Stimulated activated CD4-positive, alpha-beta T cell treated with anti-CD3 and anti-CD28 coated beads, Interleukin-4, amount 100 ng/mL, for 24 hours (primary cell): ENCODE measurements at places on chromosomes 16 and 17.

DNA sequence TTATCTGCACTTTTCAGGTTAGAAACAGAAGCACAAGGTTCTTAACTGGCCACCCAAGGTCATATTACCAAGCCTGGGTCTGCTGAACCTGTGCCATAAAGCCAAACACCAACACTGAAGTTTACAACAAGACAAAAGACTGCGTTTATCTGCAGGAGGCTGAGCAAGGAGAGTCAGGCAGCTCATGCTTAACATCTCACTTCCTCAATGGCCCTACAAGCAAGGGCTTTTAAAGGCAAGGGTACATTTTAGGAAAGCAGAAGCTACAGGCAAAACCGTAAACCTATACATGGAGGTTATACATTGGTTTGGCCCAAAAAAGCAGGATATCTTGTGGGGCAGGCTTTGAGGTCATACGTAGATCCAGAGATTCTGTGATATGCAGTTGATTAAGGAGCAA, 91.2 kb downstream of the GNAO1 start:
- DNase-seq, result no peak

- peak; percentile 76 for DNase-seq
Observed at GRCh38 chr17:45098869-45099616, 33.3 kb downstream of the PLCD3 start.

GRCh38 chr17:59406808-59407381, 75.4 kb downstream of the YPEL2 start:
- no peak for DNase-seq

- no peak for DNase-seq
Observed at GRCh38 chr16:14264327-14264943, 193.3 kb downstream of the MRTFB start.

GRCh38 chr17:44906763-44907728, 7.8 kb upstream of the EFTUD2 start:
- no peak for DNase-seq

DNA sequence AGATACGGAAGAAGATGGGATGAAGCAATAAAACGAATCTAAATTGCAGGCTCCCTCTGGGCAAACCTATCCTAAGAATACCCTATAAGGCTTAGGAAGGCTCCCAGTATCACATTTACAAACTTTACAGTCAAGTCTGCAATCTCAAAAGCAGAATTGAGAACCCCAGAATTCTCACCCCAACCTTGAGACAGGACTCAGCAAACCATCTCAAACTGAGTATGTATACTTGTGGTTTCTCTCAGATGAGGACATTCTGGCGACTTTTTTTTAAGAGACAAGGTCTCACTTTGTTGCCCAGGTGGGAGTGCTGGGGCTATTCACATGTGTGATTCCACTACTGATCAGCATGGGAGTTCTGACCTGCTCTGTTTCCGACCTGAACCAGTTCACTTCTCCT, 19.3 kb upstream of the ITGA2B start:
- DNase-seq, result no peak

DNA sequence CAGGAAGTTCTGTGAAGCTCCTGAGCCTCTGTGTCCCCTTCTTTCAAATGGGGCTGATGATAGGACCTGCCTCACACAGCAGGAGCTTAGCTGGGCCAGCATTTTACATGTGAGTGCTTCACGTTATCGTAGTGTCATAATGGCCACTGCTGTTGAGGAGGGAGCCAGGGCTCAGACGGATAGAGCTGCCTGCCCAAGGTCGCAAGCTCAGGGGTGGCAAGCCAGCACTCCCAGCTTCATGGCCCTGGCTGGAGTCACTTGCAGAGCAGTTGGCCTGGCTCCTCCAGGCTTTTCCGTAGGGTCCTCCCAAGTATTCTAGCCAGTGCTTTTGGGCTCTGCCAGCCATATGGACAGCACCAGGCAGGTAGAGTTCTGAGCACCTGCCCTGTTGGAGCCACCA, 115.1 kb downstream of the SOCS1 start:
- no peak for DNase-seq

- DNase-seq, result no peak
Observed at GRCh38 chr17:79407385-79407784, 203.5 kb downstream of the RBFOX3 start.

DNA sequence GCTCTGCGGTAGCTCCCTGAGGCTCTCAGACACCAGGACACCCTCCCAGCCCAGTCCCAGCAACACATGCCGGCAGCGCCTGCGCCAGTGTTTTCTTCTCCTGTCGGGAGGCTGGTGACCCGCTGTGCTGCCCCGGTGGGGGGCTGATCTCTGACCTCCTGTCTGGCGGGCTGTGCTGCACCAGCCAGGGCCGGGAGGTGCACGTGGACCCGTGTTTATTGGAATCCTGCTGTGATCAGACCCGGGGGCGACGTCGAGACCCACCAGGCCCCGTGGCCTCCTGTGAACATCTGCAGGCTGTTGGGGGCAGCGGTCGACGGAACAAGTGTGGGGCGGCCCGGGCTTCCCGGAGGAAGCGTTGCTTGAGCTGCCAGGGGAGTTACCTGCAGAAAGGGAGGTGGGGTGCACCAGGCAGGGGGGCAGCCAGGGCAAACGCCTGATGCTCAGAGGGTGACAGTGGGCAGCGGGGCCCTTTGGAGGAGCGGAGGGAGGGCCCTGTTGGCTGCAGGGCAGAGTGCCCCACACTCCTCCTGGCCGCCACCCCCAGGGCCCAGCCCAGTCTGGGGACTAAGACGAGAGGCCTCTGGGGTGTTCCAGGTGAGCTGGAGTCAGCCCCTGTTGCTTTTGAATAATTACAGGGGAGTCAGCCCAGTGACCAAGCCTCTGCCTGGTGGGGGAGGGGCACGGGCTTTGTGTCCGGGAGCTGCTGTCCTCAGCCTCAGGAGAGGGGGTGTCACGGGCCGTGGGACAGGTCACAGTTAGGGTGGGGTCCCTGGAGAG, 2.3 kb upstream of the SSTR5 start:
- no peak for DNase-seq

DNA sequence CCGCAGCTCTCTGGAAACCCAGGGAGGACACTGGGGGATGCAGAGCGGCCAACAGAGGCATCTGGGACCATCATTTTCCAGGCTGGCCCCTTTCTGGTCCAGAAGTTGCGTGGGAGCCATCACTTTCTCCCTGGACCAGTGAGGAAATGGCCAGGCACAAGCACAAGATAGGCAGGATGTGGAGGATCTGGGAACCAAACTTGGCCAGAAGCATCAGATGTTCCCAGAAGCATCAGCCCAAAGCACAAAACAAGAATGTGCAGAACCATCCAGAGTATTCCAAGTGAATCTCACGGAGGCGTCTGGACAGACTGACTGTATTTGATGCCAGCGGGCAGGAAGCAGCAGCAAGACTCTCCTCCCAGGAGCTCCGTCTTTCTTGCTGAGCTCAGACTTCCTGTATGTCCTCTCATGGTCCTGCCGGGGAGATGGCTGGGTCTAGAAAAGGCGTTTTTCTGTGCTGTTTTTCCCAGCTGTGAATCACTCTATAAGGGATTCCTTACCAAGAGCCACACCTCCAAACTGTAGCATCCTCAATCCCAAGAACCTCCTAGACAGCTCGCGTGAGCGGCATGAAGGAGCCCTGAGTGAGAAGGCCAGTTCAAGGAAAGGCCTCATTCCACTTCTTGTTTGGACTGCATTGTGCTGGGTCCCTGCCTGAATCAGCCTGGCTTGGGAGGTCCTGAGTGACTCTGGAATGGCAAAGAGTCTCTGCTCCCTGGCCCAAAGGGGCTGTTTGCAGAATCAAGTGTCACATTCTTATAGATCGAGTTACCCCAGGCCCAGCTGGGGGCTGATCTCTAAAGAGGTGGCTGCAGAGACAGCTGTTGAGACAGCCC, 49.5 kb upstream of the MTSS2 start:
- DNase-seq, result no peak

DNA sequence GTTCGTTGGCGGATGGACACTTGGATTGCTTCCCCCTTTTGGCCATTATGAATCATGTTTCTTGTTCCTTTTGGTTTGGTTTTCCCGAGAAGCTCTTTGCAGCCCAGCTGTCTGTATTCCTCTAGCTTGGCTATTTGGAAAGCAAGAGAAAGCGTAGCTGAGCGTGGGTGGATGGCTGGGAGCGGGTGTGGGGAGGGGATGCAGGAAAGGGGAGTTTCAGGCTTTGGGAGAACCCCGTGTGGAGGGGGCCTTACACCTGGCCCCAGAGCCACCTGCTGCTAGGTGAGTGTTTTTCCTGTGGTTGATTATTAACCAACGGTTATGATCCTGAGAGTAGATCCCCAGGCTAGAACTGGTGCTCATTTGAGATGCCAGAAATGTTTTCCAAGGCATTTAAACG, 103.7 kb downstream of the RAP1GAP2 start:
- DNase-seq, result no peak

- DNase-seq, result no peak
Observed at GRCh38 chr17:79562192-79562930, 48.5 kb downstream of the RBFOX3 start.
